ENCODE measurements at places on chromosomes 6 and 20. TPM values are rescaled to one million over a fixed set of nuclear protein-coding genes. Genes with fewer than 3 reads are reported as not detected.

DNA sequence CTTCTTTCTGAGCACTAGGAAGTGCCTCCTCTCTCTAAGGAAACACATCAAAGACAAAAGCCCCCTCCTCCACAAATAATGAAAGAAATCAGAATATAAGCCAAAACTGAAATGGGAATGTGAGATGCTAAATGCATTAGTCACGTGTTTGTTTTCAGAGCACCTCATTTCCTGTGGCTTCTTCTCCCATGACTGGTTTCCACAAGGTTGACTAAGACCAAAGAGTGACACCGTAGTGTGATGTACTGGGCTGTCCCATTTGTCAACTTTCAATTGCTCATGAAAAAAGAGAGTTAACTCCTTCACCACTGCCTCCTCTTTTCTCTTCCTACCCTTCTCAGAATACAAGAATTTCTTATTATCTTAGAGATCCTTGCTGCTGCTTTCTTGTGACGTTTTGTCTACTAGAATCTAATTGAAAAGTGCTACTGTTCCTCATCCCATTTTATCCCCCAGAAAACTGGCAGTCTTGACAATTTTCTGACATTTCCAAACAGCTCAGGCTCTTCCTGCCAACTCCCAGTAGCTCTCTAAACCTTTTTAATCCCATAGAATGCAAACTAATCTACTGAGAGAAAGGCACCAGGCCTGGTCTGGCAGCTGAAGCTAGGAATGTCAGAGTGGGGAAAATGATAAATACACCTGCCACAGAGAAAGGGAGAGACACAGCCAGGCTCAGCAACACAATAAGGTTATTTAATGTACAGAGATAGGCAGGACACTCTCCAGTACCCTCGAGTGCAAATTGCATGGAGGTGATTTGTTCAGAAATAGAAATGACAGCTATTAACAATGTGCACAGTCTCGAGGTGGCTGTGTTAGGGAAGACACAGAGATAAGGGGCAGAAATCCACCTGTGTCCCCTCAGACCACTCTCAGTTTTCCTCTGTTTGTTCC is 671.7 kb upstream of the NRSN1 start:
- H3K36me3 ChIP-seq, result no peaks in the 10 kb centered on the region
- H3K4me1 ChIP-seq, result no peaks in the 10 kb centered on the region
- H3K27ac ChIP-seq, result no peak overlapping the region
- no peak overlapping the region for H3K4me3 ChIP-seq

DNA sequence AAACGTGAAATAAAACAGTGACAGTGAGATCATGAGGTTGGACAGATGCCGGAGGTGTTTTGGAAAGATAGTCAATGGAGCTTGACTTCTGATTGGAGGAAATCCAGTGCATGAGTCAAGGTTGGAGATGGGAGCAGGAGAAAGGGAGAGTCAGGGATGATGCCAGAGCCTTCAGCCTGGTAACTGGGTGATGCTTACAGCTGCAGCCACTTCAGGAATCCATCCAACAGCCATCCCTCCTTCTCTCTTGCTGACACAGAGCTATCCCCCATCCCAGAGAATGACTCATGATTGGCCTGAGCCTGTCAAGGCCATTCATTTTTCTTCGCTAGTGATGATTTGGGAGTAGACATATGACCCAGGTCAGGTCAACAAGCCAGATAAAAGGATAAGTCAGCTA is 112.8 kb downstream of the SAMD5 start:
- H3K4me1 ChIP-seq, result no peaks in the 10 kb centered on the region
- H3K36me3 ChIP-seq, result no peaks in the 10 kb centered on the region
- no peak overlapping the region for H3K27ac ChIP-seq
- no peaks in the 10 kb centered on the region for H3K27me3 ChIP-seq
- H3K4me3 ChIP-seq, result no peak overlapping the region

DNA sequence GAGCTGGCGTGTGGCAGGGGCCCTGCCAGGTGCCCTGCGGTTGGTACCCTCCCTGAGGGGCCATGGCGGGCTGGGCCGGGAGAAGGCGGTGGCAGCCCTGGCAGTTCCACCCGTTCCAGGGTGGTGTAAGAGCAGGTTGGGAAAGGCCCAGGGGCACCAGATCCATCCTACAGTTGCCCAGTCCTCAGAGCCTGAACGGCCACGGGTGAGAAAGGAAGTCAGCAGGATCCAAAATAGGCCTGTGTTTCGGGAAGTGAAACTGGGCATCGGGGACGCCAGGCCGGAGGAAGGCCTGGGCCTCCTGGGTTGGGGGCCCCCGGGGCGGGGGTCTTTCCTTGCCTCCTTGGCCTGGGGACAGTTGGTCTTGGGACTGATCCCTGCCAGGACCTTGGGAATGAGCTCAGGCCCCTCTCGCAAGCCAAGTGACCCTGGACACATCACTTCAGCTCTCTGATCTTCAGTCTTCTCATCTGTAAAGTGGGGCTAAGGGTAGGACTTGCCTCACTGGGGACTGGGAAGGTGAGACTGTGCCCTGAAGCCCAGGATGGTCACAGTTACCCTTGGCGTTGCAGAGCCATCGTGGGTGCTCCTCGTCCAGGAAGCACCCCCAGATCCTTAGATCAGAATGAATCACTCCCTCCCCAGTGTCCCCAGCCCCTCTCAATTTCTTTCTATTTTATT is 18.1 kb upstream of the NOL4L start:
- DNase-seq, result no peak
- no peaks in the 10 kb centered on the region for H3K27me3 ChIP-seq
- H3K36me3 ChIP-seq, result no peaks in the 10 kb centered on the region
- H3K27ac ChIP-seq, result no peak overlapping the region
- H3K4me1 ChIP-seq, result no peaks in the 10 kb centered on the region

The OR2J2 gene
- total RNA-seq, result not detected
